ENCODE measurements at places on chromosomes 16 and 17.

- DNase-seq, result no peak
Observed at GRCh38 chr17:82871056-82871775, 31.4 kb upstream of the ZNF750 start.

DNA sequence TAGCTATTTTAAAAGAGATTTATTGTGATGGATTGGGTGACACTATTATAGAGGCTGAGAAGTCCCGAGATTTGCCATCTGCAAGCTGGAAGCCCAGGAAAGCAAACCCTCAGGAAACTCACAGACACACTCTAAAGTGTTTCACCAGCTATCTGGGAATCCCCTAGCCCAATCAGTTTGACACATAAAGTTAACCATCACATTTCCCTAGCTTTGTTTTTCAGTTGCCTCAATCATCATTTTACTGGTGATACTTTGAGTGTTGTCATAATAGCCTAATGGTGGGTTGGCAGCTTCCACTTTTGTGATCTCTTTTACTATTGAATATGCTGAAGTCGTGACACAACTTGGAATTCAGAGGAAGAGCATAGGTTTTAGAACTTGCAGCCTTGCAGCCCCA lies 1.8 kb downstream of the SGF29 start:
- no peak for DNase-seq

DNA sequence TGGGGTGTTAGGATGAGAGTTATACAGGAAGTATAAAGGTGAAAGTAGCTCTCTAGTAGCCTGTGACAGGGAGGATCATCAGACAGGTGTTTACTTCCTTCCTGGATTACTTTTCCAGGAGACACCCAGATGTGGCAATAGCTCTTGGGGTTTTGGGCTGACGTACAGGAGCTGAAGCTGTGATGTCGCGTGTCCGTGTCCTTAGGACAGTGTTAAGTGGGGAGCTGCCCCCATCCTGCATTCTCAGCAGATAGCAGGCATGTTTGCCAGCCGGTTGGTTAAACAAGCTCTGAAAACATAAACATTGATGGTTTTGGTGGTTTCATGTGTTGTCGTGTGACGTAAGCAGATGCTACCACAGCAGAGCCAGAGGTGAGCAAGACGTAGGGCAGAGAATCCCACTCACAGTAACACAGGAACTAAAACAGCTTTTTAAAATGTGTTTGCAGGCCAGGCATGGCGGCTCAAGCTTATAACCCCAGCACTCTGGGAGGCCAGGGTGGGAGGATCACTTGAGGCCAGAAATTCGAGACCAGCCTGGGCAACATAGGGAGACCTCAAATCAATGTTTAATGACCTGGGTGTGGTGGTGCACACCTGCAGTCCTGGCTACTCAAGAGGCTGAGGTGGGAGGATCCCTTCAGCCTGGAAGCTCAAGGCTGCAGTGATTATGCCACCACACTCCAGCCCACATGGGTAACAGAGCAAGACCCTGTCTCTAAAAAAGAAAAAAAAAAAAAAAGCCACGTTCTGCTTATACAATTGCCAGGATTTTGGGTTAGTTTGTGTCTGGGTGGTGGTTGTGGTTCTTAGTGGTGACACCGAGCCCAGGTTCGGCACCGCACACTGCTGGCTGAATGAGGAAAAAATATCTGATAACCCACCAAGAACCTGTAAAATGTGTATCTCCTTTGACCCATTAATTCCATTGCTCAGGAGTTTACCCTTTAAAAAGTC lies 18.2 kb upstream of the IL17C start:
- DNase-seq, result no peak

- no peak for DNase-seq
Observed at GRCh38 chr17:49280061-49280460, 49.5 kb upstream of the PHOSPHO1 start.

GRCh38 chr17:45951941-45952340 lies 47.1 kb upstream of the STH start:
- no peak for DNase-seq

GRCh38 chr16:83561876-83562275 lies 245.9 kb upstream of the HSBP1 start:
- no peak for DNase-seq

DNA sequence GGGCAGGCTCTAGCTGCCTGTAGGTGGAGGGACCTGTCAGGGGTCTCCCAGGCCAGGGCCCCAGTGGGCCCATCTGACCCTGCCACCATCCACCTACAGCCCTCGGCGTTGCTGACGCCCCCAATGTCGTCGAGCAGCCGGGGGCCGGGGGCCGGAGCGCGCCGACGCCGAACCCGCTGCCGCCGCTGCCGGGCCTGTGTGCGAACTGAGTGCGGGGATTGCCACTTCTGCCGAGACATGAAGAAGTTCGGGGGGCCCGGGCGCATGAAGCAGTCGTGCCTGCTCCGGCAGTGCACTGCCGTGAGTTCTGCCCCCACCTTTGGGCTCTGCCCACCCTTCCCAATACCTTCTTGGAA lies 2.2 kb downstream of the FBXL19 start:
- DNase-seq, result no peak

DNA sequence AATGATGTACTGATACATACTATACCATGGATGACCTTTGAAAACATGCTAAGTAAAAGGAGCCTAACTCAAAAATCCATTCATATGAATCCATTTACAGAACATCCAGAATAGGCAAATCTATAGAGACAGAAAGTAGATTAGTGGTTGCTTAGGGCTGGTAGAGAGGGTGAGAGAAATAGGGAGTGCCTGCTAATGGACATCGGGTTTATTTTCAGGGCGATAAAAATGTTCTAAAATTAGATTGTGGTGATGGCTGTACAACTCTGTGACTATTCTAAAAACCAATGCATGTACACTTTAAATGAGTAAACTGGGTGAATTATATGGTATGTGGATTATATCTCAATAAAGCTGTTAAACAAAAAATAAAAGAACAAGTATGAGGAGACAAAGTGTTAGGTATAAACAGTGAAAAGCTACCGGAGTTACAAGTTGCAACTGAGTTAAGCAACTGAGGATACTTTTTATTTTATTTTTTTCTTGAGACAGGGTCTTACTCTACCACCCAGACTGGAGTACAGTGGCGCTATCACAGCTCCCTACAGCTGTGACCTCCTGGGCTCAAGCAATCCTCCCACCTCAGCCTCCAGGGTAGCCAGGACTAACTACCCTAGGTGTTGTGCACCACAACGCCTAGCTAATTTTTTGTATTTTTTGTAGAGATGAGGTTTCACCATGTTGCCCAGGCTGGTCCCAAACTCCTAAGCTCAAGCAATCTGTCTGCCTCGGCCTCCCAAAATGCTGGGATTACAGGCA lies 75.5 kb upstream of the CORO6 start:
- DNase-seq, result no peak

DNA sequence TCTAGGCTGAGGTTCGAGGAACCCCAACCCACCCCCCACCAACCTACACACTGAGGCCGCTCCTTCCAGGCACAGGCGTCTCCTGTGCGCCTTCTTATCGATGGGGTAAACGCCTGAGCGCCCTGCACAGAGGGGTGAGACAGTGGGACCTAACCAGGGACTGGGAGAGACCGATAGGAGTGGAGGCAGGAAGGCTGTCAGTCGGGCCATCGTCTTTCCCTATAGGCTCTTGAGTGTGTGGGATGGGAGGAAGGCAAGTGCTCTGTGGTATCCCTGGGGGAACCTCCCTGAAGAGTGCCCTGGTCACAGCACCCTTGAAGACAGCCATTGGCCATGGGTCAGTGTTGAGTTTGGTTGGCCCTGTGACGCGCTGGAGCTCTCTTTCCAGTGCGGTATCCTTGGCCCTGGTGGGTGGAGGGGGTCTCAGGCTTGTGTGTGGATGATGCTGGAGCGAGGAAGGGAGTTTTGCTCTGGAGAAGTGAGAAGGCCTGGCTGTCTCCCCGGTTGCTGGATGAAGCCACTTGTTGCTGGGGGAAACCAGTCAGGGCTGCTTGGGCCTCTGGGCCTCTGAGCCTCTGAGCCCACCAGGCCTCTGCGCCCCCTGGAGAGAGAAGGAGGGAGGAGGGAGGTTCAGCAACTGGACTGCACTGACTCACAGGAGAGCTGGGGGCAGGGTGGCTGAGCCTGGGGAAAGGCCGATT lies 1.7 kb downstream of the GPRC5C start:
- DNase-seq, result no peak

GRCh38 chr17:71203953-71204352 lies 916.9 kb upstream of the SOX9 start:
- no peak for DNase-seq

GRCh38 chr16:70467113-70467512 lies 12.7 kb downstream of the FCSK start:
- DNase-seq, result no peak

DNA sequence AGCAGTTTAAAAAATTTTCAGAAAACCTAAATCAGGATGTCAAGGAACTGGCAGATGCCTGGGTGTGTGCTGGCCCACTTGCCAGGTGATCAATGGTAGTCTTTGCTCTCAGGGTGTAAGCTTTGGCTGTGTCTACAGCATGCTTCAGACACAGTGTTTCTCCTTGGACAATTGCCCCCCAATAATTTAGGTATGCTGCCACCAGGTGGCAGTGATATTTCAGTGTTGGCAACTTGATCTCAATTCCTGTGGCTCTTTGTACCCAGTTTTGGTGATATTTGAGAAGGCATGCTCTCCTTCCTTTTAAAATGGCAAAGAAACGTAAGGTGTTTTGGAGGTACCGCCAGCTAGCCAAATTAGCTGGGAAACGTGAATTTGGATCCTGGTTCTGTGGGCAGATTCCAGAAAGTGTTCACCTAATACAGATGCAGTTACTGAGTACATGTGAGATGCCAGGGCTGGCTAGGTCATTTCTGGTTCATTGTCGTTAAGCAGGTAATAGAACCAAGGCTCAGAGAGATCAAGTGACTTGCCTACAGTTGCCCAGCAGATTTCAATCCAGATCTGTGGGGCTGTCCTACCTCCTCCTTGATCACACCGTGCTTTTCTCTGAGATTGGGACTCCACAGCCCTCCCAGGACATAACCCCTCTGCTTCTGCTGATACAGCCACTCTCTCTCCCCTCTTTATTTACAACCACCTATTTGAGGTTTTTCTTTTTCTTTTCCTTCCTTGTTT lies 155.6 kb upstream of the PLCG2 start:
- peak; percentile 37 for DNase-seq

DNA sequence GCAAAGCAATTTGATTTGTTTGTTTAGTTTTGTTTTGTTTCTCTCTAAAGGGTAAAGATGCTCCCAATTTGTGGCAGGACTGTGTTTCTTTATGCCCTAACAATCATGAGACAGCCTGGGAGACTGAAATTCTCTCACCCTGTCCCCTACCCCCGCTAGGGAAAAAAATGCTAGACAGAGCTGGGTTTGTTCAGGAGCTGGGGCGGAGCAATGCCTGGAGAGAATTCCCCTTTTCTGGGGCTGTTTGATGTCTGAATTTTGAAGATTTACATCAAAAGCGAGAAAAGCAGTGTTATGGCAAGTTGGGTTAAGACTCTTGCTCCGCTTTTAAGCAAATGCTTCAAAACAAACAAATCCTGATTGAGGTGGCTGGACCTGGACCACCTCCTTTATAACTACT lies 8.4 kb downstream of the MAF start:
- no peak for DNase-seq

- no peak for DNase-seq
Observed at GRCh38 chr17:60769327-60769726, 91.7 kb downstream of the BCAS3 start.

DNA sequence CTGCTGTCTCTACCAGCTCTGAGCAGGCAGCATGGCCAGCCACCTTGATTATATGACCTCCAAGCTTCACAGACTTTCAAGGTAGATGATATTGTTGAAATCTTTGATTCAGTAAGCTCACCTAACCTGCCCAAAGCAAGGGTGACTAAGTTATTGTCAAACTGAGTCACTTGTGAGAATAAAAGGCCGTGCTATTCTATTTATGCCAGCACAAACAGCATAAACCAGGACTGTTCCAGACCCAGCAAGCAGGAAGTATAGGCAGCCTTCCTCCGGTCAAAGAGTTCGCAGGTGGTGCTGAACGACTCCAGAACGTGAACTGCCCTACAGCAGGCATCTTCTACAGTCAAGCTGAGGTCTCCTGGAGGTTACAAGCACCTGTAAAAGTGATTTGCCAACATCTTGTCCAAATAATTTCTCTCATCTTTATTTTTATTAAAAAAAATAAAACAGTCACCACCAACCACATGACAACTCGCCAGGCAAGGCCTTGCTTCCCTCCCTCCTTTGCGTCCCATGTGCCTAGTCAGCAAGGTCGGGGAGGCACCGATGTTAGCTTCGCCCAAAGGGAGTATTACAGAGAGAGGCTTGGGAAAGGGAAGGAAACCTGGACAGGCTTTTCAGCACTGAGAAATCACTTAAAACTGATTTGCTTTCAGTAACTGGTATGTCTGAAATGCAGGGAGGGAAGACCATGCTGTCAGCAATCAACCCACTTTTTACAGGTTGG lies 10.8 kb downstream of the ARL2BP start:
- DNase-seq, result no peak

- peak; percentile 22 for DNase-seq
Observed at GRCh38 chr16:154217-155030, 2.0 kb downstream of the HBZ start.

DNA sequence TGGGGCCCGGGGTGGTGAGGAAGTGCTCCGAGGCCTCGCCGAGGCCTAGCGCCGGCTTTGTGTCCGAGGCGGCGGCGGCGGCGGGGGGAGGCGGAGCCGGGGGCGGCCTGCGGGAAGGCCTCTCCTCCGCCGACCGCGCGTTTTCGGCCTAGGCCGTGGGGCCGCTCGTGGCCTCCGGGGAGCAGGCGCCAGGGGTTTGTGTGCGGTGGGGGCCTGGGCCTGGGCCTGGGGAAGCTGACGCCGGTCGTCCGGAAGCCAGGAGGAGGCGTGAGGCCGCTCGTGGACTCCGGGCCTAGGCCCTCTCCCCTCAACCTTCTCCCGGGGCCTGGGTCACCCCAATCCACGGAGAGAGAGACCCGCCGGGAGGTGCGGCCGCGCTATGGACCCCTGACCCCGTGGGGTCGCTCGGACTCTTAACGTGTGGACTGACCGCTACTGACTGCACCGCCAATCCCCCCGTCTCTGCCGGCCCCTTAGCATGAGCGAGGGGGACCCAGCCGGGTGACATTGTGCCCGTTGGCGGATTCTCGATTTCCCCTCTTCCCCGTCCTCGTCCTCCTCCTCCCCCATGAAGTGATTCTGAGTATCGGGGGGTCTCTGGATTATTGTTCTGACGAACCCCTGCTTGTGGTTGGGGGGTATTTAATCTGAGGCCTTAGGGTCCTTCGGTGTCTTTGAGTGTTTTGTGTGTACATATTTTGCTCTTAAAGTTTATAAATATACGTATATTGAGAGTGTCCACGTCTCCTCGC lies 660 bp downstream of the RBBP6 start:
- DNase-seq, result peak; percentile 26

- peak; percentile 68 for DNase-seq
Observed at GRCh38 chr16:48366165-48367093, 18.8 kb downstream of the SIAH1 start.

- peak; percentile 12 for DNase-seq
Observed at GRCh38 chr16:15765880-15766279, 90.9 kb downstream of the MYH11 start.

DNA sequence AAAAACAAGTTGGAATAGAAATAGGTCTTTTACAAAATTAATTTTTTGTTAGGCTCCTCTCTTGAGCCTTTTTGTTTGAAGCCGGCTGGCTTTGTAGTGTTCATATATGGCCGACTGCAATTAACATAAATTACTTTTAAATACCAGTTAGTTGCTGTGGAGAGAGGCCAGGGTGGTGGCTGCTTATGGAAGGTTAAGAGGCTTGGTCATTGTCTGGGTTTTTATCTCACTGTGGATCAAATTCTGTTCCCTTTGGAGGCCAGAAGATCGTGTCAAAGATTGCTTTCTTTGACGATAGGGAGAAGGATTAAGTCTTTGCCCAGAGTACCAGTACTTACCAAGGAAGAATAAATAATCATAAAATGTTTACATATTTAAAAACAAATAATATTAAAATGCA lies 39.9 kb downstream of the MSI2 start:
- no peak for DNase-seq

Data from large intestine (tissue), 12 donors.